ENCODE measurements at places on chromosomes 5 and 9.

- no peak for DNase-seq
These were observed 94.3 kb downstream of the MVB12B start for GRCh38 chr9:126420643-126421564.

- DNase-seq: no peak
These were observed 62.5 kb upstream of the PTPN3 start for GRCh38 chr9:109560470-109561132.

DNA sequence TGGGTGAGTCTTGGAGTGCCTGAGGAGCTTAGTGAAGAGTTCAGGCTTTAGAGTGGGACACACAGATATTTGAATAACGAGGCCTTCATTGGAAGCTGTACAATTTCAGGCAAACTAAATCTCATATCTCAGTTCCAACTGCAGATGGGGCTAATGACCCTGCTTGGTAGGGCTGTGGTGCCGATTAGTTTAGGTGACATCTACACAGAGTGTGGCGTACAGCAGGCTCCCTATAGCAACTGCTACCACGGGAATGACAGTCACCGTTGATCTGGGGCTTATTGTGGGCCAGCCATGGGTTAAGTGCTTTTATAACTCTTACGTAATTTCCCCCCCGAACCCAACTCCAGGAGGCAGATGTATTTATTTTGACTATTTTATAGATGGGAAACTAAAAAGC, 70.8 kb downstream of the FAT2 start:
- no peak for DNase-seq

DNA sequence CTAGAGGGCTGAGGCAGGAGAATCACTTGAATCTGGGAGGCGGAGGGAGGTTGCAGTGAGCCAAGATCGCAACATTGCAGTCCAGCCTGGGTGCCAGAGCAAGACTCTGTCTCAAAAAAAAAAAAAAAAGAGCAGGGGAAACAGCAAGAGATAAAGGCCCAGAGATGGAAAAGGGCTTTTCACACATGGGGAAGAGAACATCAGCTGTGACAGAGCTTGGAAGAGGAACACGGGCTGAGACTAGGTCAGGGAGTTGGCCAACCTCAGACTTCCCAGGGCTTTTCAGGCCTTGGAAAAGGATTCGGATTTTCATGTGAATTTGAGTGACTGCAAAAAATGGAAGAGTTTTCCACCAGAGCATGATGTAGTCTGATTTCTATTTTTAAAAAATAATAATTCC, 232.0 kb upstream of the NFIL3 start:
- DNase-seq: no peak

DNA sequence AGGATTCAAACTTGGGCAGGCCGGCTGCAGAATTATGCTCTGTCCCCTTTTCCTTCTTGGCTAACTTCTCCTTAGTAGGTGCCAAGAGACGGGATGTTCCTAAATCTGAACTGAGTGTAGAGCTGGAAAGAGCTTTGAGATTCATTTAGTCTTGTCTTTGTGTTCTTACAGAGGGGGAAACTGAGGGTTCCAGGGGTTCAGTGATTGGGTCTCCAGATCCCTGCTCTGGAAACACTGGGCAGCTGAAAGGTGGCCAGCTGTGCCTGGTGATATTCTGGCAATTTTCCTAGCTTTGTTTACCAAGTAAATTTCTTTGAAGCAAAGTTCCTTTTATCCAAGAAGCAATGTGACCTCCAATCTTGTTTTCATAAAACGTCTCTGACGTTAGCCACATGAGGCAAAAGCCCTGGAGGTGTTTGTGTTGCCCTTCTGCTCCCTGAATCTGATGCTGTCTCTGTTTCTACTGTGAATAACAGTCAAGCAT, 288.7 kb downstream of the ZSWIM6 start:
- DNase-seq: no peak

- no peak for DNase-seq
These were observed 4.6 kb upstream of the PTGDS start for GRCh38 chr9:136972743-136973142.

GRCh38 chr9:134170532-134171315, 6.4 kb upstream of the RNU6ATAC start:
- no peak for DNase-seq

GRCh38 chr9:18756712-18757125, 276.3 kb downstream of the SAXO1 start:
- DNase-seq: no peak

DNA sequence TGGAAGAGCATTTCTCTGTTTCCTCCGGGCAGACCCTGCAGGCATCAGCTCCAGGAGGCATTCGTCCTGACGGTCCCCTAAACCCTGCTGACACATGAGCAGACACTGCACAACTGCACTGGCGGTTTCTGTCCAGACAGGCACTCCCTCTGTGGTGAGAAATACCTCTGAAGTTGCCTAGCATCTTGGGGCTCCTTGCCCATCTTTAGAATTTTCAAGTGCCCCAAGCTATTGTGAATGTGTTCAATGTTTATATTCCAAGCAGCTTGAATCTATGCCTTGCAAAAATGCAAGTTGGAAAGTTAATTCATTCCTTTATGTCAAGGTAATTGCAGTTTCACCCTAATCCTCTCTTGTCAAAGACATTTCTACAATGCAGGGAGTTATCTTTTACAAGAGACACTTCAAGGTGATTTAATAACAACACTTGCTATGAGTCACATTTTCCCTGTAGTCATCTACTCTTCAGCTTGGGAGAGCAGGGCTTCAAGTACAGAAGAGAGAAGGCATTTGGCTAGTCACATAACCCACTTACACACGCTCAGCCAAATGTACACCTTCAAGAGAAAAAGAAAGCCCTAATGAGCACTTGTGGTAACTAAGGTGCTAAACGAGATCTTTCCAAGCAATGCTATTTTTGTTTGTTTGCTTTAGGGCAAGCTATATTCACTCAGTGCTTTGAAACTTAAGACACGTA, 302.5 kb downstream of the MLLT3 start:
- DNase-seq: peak; percentile 10

- DNase-seq: peak; percentile 39
These were observed 100.1 kb upstream of the DHFR start for GRCh38 chr5:80754900-80755299.

- no peak for DNase-seq
These were observed 108.1 kb upstream of the ARRDC3 start for GRCh38 chr5:91491229-91491628.

DNA sequence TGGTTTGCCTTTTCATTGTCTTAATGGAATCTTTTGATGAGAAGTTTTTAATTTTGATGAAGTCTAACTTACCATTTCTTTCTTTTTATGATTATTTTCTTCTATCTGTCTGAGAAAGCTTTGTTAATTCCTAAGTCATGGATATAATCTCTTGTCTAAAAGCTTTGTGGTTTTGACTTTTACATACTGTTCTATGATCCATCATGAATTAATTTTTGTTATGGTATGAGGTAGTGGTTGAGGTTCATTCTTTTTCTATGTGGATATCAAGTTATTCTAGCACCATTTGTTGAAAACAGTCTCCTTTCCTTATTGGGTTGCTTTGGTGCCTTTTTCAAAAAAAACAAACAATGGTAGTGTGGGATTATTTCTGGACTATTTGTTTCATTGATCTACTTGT, 20.4 kb downstream of the FBXO10 start:
- no peak for DNase-seq

GRCh38 chr5:53671447-53671846, 111.0 kb downstream of the NDUFS4 start:
- no peak for DNase-seq

- no peak for DNase-seq
These were observed 12.3 kb downstream of the CCNH start for GRCh38 chr5:87400305-87400899.

DNA sequence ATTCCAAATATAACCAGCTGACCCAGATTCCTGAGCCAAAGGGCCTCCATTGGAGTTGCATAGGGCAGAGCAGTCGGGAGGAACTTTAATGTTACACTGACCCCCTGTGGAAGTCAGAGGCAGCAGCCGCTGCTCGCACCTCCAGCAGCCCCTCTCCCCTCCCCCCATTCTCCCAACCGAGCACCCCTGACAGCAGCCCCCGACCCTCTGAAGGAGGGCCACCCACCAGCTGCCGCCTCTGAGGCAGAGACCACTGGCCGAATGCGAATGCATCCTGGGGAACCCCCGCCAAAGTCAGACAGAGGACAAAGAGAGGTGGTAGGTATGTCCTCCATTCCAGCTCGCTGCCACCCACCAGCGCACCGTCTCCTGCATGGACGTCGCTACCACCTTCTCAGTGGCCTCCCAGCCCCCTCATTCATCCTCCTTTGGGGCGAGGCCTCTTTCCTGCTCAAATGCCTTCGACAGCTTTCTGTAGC, 231.0 kb downstream of the CDK5RAP2 start:
- no peak for DNase-seq

- DNase-seq: no peak
These were observed 216.3 kb downstream of the CETN3 start for GRCh38 chr5:90193185-90193822.

GRCh38 chr5:106843812-106844416, 826.8 kb downstream of the EFNA5 start:
- no peak for DNase-seq

DNA sequence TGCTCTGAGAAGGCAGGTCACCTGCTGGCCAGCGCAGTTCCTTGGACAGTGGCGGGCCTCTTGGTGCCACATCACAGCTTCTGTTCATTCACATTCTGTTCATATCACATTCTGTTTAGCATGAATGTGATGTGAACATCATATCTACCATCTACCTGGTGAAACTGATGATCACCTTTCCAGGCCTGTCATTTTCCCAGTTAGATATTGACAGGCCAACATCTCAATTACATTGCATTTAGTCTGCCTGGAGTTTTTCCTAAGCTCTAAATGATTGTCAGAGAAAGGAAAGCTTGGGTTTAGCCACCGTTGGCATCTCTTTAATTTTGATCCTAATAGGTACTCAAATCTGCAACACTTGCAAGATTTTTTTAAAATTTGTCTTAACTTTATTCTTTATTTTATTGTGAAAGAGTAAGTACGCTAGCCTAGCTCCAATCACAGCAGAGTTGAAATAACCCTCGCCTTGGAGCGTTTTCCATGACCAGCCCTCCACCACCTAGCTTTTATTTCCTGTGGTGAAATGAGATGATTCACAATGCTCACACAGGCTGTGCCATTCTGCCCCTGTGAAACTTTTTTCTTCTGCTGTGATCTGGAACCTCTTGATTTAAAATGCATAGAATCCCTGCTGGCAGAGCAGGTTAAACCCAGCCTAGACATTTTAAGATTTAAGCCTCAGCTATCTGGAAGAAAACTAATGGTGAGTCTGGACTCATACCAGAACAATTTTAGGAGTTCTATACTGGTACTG, 225.0 kb downstream of the ESM1 start:
- no peak for DNase-seq

DNA sequence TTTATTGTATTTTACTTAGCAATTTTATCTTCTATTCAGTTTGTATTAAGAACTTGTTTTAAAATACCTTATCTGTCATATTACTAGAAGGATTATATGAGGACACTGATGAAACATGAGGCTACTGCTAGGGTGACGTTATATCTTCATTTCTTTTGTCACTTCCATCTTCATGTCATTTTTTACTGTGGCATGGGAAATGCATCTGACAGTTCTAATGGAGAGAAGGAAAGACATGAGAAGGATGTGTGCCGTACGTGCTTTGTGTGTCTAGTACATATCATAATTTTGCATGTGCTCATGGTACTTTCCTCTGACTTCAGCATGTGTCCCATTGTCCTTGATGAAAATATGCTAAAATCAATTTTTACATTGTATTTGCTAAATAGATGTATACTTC, 258.2 kb downstream of the PTPRD start:
- DNase-seq: no peak

DNA sequence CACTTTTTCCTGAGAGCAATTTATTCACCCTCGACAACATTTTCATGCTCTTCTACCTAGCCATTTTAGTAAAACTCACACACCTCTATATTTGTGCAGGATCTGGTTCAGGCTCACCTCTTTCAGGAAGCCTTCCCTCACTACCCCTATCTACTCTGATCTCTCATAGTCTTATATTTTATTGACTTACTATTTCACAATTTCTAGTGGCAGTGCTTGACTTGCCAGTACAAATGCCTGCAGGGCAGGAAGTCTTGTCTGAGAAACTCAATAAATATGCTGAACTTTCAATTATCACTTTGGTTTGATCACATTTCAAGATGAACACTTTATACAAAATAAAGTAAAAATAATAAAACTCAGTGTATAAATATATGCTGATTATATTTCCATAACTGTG, 226.8 kb downstream of the CETN3 start:
- no peak for DNase-seq

GRCh38 chr5:114055318-114056184, 306.3 kb upstream of the KCNN2 start:
- no peak for DNase-seq

- no peak for DNase-seq
These were observed 1211.5 kb upstream of the CDH9 start for GRCh38 chr5:28249771-28250415.

GRCh38 chr9:93910598-93910997, 44.6 kb downstream of the BARX1 start:
- no peak for DNase-seq

GRCh38 chr5:43117092-43117491, 3.6 kb upstream of the ZNF131 start:
- DNase-seq: no peak

DNA sequence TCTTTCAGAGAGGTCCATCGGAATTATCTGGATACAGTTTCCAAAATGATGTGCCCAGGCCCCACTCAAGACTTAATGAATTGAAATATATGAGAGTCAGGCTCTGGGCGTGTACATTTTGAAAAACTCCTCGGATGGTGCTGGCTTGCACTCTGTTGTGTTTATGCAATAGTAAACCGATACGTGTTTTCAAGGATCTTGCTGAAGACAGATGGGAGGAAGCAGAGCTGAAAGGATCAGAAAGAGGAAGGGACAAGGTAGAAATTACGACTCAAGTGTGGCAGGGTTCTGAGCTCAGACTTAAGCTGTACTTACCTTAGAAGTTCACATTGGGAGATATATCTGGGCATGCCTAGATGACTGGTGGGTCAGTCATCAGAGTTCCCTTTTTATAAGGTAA, 13.7 kb upstream of the STOM start:
- DNase-seq: no peak

- DNase-seq: no peak
These were observed 50.7 kb upstream of the FKTN start for GRCh38 chr9:105507096-105507790.

GRCh38 chr5:125276096-125276495, 529.7 kb upstream of the ZNF608 start:
- no peak for DNase-seq

DNA sequence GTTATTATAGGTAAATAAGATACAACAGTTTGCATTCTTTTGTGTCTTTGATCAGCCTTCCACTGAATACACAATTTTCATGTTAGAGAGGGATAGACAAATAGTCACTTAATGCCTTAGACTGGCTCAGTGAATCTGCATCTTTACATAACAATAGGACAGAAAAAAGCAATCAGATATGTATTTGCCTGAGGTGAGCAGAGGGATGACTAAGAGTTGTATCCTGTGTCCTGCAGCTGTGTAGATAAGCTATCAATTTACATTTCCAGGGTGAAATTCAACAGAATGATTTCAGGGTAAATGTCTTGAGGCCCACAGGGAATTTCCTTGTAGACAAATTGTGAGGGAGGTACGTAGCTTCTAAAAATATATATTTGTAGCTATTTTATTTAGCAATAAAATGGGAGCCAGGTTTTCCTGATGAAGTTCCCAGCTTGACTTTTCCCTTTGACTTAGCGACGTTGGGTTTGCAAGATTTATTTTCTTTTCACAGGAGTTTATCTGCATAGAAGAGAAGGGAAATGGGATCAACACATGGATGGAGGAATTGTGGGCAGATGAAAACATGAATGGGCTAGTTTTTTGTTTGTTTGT, 586.1 kb upstream of the CDH6 start:
- no peak for DNase-seq
